ENCODE measurements at places on chromosomes 2 and 18.

DNA sequence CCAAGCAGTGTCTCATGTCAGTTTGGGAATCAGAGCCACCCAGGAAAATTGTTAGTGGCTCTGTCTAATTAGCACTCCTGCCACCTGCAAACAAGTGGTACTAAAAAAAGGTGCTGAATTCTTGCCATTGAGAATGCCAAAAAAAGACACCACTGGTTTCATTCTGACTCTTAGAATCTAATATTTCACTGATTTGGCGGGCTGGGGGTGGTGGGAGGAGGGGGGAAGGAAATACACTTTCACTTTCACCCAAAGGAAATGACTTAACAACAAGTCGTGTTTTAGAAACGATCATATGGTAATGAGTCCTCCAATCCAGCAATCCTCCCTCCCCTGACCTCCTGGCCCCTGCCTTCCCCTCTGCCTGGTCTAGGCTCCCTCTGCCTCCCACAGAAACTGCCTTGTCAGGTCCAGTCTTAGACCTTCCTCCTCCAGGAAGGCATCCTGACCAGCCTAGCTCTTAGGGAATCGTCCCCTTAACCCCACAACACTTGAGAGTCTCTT lies 4.4 kb upstream of the KLHL29 start:
- H3K4me3 ChIP-seq = peak overlapping the region; percentile 12
- DNase-seq = no peak
- no peaks in the 10 kb centered on the region for H3K36me3 ChIP-seq
- peaks cover 3% of the 10 kb centered on the region for H3K4me1 ChIP-seq
- peaks cover 3% of the 10 kb centered on the region for H3K27me3 ChIP-seq

DNA sequence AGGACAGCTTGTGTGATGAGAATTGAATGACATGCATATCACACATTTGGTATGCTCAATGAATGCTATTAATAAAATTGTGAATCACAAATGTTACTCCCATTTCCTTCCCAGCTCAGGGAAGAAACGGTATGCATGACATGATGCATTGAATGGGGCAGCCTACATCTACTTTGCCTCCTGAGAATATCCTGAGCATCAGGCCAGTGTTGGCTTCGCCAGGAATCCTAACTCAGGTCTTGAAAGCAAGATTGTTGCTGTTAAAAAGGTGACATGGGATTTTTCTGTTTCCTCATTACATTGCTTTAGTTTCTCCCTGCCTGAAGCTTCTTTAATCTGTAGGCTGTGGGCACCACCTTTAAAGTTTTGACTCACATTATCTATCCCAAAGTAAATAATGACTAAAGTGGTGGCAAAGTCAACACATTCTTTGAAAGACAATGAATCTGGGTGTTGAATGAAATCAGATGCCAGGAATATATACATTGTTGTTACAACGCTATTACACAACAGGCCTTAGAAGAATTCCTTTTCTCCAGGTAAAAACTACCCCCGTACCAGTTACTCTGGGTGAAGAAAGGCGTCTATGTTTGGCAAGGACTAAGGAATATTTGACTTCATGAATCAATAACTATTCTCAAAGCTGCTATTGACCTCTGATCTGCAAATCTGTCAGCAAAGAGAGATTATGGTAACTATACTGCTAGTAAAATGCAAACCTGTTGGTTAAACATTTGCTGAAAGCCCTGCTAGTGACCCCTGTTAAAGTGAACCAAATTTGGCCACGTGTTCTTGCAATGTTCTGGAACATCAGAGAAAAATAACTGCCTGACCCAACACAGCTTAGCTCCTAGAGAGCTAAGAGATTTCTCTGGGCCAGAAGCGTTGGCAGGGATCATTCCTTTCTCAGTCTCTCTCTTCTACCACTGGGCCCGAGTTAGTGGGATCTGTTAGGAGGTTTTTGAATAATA lies 30.5 kb upstream of the NEDD4L start:
- H3K4me1 ChIP-seq = no peaks in the 10 kb centered on the region
- no peak for DNase-seq
- H3K27me3 ChIP-seq = no peaks in the 10 kb centered on the region
- no peak overlapping the region for H3K27ac ChIP-seq
- H3K36me3 ChIP-seq = no peaks in the 10 kb centered on the region

DNA sequence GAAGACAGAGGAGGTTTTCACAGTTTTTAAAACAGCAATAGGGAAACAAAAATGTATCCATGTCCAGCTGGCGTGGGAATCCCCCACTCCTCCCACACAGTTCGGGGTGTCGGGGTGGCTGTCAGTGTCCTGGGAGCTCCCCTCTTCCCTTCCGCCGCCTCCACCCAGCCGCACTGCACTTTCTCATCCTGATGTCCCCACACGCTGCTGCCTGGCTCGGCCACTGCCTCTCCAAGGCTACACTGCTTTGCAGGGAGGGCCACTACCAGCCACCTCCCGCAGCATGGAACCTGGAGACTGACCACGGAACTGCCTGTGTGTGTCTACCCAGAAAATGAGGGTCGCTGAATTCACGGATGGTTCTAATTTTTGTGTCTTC lies 138.7 kb upstream of the CTDP1 start:
- H3K4me3 ChIP-seq = no peak overlapping the region
- DNase-seq = no peak
- H3K36me3 ChIP-seq = no peaks in the 10 kb centered on the region
- peaks cover 6% of the 10 kb centered on the region for H3K27me3 ChIP-seq

- H3K4me1 ChIP-seq = peaks cover 11% of the 10 kb centered on the region
- peak overlapping the region; percentile 77 for H3K27ac ChIP-seq
- H3K27me3 ChIP-seq = no peaks in the 10 kb centered on the region
- H3K4me3 ChIP-seq = no peak overlapping the region
- peak; percentile 63 for DNase-seq
- H3K36me3 ChIP-seq = no peaks in the 10 kb centered on the region
These were observed 4.7 kb upstream of the DNAJB2 start for GRCh38 chr2:219274361-219274921.

- no peaks in the 10 kb centered on the region for H3K4me1 ChIP-seq
- no peak for DNase-seq
- H3K4me3 ChIP-seq = no peak overlapping the region
These were observed 366.8 kb upstream of the SALL3 start for GRCh38 chr18:78612801-78613200.

All from upper lobe of right lung (tissue), 1 donor.